ENCODE measurements at places on chromosomes 4 and X.

DNA sequence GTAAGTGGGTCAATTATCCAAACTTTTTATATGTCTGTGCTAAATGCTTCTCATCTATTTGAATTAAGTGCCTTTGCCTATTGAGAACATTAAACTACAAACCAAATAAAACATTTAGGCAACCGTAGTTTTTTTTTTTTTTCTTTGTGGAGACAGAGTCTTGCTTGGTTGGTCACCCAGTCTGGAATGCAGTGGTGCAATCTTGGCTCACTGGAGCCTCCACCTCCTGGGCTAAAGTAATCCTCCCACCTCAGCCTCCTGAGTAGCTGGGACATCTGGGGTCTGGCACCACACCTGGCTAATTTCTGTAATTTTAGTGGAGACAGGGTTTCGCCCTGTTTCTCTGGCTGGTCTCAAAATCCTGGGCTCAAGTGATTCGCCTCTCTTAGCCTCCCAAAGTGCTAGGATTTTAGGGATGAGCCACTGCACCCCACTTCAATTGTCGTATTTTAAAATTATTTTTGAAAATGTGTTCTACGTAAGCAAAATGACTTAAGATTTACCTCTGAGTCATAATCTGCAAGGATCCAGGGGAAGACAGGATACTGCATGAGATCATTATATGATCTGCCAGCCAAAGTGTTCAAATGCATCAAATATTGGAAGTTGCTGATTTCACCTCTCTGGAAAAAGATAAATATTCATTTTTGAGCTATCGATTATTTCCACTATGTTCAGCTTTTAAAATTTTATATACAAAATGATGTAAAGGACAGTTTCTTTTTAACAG lies 125.6 kb downstream of the CDS1 start:
- no peak for DNase-seq

DNA sequence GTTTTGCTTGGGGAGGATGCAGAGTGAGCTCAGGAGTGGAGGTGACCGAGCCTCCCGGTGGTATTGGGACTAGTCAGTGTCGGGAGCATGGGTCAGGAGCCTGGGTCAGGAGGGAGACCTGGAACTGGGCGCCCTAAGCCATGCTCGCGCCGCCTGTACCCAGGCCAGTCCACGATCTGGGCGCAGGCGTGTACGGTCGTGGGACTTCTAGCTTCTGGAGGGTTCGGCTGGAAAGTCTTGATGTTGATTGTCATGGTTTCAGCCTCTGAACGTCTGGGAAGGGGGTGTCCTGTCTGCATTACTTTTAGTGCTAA lies 244 bp downstream of the EIF2S3 start:
- no peak for DNase-seq

DNA sequence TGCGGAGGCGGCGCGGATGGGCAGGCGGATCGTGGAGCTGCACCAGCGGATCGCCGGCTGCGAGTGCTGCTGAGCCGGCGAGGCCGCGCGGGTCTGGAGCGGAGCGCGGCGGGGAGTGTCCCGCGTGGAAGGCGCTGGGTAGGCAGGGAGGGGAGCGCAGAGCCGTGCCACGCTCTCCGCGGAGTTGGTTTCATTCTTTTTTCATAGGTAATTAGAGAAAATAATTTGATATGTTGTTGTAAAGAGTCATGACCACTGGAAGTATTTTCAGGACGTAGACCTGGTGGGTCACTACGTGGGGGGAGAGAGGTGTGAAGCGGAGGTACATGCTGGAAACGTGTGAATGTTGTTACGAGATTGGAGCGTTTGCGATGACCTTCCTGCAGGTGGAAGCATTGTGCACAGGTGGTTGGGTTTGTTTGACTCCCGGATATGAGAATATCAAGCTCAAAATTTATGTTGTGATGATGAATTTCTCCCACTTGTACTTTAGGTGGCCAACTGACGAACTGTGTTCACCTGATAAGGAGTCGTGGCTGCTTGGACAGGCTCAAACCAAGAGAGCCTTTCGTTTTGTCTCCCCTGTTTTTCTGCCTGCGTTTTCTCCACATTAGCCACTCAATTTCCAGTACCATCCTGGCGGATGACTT lies 19.1 kb upstream of the S100P start:
- peak; percentile 80 for DNase-seq

DNA sequence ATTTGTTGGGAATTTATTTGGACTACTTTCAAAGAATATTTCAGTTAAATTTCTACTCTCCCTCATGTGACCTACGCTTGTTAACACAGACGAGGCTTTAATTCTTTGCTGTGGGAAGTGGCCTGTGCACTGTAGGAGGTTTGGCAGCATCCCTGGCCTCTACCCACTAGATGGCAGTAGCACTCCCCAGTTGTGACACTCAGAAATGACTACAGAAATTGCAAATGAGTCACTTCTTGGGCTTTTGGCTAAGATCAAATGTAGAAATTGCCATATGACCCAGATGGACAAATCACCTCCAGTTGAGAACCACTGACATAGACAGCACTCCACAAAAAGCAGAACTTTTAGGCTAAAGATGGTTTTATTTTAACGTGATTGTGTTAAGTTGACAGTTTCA lies 22.1 kb downstream of the PIR start:
- DNase-seq = peak; percentile 57

Measured in activated CD4-positive, alpha-beta T cell treated with anti-CD3 and anti-CD28 coated beads, Interleukin-2, amount 10 ng/mL, durations not matched to agents 7 days and 5 days (primary cell).